Central memory CD4-positive, alpha-beta T cell (primary cell): ENCODE measurements at places on chromosomes 7 and 10.
A peak's percentile ranks its signal among the peaks of the same experiment; 100 is the strongest.

DNA sequence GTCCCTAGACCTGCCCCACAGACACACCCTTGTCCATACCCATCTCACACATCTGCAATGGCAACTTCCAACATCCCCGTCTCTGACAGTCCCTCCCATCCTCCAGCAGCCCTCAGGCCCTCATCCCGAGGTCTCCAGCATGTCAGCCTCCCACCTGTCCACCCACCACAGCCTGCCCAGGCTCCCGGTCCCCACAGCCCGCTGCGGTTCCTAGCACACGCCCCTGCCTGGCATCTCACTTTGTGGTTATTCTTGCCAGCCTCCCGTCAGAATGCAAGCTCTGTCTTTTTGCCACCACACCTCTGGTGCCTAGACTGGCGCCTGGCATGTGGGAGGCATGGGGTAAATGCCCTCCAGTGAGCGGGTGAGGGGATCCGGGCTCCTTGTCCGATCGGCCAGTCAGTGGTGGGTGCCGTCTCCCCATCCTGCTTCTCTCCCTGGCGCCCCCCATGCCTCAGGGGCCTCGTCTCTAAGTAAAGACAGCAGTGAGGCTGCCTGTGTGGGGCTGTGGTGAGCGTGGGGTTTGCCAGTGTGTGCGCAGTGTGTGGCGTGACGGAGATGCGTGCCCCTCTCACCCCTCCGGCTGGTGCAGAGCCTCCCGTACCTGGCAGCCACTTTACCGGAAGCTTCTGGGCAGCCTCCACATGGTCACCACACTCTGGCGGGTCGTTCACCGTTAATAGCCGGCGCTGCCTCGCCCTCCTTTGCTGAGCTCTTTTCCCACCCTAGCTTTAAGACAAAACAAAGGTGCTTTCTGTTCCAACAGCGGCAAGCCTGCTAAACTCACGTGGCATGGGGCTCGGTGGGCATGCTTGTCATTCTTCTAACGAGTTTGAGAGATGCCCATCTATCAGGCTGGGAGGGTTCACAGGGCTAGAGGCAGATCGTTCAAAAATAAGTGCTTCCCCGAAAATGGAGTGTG is 28.5 kb upstream of the TTYH3 start:
- no peak for DNase-seq

GRCh38 chr10:106872176-106872575 is 292.3 kb downstream of the SORCS1 start:
- DNase-seq: no peak

- DNase-seq: no peak
Observed at GRCh38 chr7:15495170-15495569, 66.6 kb downstream of the AGMO start.

DNA sequence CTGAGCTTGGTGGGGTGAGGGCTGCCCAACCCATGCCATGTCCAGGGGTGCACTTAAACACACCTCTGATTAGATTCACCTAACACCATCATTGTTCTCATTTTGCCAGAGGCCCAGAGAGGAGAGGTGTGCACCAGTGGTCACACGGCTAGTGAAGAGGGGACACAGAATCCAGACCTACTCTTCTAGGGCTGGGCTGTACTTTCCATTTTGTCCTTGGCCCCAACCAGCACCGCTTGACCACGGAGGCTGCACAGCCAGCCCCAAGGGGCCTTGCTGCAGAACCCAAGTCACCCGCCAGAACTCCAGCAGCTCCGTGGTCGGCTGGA is 246 bp upstream of the WDFY4 start:
- no peak for DNase-seq

- DNase-seq: no peak
Observed at GRCh38 chr10:21995557-21995956, 8.0 kb downstream of the DNAJC1 start.

DNA sequence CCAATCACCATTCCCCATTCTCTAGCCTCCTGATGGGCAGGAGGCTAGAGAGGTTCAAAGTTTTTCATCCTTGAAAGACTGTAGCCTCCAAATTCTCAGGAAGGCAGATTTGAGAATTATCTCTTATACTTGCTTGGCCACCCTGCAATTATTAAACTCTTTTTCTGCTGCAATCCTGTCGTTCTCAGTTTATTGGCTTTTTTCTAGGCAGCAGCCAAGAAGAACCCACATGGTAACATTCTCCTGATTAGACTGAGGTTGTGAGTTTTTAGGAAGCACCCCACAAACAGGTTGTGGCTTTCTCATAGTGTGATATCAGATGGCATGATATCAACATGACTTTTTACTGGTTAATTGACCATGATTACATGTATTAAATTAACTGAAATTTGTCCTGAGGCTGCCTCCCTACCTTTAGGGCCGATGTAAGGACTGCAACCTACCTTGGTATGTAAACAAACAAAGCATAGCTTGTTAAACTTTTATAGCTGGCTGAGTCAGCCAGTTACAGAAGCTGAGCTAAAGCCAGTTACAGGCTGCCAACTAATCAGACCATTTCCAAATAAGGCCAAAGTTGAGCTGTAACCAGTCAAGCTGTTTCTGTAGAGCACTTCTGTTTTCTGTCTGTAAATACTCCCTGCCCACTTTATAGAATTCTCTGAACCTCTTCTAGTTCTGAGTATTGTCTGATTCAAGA is 3.2 kb upstream of the ZNF248 start:
- no peak for DNase-seq

DNA sequence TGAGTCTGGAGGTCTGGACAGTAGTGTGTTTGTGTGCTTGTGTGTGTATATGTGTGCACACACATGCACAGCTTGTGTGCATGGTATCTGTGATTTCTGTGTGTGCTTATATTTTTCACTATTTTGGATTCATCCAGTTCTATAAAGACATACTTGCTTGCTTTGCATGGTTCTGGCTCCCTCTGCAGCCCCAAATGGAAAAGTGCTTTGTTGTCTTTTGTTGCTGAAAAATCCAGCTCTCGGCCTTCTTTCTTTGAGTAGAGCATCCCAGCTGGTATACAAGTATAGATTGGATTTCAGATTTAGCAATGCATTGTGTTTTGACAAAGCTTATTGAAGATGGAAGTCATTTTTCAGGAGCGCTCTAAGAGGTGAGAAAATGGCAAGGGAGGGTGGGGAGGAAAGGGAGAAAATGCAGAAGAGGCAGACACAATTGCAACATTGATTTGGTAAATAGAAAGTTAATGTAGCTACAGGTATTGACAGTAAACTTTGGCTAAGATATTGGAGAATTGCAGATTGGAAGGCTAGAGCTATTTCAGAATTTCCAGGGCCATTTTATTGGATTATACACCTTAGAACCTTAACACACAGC is 333.9 kb downstream of the AUTS2 start:
- DNase-seq: no peak

DNA sequence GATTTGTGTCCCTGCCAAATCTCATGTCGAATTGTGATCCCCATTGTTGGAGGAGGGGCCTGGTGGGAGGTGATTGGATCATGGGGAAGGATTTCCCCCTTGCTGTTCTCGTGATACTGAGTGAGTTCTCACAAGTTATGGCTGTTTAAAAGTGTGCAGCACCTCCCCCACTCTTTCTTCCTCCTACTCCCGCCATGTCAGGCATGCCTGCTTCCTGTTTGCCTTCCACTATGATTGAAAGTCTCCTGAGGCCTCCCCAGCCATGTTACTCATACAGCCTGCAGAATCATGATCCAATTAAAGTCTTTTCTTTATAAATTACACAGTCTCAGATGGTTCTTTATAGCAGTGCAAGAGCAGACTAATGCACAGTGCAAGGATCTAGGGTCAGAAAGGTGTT is 75.4 kb downstream of the CALD1 start:
- DNase-seq: no peak

DNA sequence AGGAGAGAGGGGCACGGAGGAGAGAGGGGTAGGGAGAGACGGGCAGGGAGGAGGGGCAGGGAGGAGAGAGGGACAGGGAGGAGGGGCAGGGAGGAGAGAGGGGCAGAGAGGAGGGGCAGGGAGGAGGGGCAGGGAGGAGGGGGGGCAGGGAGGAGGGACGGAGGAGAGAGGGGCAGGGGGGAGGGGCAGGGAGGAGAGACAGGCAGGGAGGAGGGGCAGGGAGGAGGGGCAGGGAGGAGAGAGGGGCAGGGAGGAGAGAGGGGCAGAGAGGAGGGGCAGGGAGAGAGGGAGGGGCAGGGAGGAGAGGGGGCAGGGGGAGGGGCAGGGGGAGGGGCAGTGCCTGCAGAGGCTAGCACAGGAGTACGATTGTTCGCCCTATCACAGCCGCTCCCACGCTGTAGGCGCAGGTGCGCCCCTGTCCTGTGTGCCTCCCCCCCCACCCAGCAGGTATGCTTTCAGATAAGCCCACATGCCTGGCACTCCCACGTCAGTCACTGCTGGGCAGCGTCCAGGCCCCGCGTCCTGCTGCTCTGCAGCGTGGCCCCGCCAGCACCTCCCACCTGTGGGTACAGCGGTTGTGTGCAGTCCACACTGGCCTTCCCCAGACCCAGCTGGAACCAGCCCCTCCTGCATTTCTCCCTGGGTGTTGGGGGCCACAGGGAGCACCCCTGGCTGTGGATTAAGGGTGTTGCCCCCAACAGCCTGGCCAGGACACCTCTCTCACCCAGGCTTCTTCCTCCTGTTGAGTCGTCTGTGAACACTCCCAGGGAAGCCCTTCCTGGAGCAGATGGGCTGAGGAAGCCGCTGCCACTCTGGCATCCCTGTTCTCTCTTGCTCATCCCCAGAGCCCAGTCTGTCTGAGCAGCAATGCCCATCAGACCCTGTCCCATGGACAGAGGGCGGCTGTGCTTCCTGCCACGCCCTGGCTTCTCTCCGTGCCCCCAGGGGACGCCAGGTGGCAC is 10.8 kb downstream of the NKX6-2 start:
- DNase-seq: no peak

GRCh38 chr7:25565949-25566348 is 337.7 kb upstream of the NPVF start:
- peak; percentile 57 for DNase-seq
